ENCODE measurements at places on chromosomes 4 and X.

DNA sequence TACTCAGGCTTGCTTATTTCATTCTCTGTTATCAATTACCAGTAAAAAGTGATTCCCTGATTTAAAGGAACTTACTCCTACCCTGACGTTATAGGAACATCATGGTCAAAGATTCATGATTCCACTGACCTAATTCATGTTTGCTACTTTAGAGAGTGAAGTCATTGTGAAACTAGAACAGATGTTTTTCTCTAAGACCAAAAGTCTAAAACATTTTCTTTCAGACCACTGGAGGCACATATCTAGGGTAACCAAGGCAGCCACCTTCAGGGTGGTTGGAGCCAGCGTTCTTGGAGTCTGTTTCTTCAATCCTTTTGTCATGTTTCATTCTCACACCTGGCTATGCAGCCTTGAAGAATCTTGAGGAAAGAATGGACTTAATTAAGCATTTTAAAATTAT is 77.8 kb downstream of the GALNTL6 start:
- DNase-seq = no peak

DNA sequence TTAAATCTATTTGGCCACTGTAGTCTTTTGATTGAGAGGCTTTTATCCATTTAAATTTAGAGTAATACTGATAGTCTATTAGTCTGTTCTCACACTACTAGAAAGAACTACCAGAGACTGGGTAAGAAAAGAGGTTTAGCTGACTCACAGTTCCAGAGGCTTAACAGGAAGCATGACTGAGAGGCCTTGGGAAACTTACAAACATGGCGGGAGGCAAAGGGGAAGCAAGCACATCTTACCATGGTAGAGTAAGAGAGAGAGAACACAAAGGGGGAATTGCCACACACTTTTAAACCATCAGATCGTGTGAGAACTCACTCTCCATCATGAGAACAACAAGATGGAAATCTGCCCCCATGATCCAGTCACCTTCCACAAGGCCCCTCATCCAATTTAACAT is 410.9 kb downstream of the PDGFC start:
- no peak for DNase-seq

- DNase-seq = no peak
Observed at GRCh38 chr4:33062155-33062806, 2342.1 kb downstream of the PCDH7 start.

DNA sequence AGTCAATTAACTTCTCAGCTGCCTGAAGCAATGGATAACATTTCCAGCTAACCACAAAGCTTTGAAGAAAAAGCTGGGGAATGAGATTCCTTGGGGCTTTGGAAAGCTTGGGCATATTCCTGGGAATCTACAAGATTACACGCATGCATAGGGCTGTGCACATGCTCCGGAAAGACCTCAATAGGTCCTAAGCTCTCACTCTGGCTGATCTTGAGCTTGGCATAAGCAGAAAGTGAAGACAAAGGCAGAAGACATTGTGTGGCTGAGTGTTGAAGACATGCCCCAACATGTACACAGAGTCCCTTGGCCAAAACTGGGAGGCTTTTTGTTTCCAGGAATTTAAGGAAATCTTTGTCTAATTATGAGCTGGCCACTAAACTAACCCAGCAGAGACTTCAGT is 31.2 kb downstream of the ATG4A start:
- peak; percentile 41 for DNase-seq

DNA sequence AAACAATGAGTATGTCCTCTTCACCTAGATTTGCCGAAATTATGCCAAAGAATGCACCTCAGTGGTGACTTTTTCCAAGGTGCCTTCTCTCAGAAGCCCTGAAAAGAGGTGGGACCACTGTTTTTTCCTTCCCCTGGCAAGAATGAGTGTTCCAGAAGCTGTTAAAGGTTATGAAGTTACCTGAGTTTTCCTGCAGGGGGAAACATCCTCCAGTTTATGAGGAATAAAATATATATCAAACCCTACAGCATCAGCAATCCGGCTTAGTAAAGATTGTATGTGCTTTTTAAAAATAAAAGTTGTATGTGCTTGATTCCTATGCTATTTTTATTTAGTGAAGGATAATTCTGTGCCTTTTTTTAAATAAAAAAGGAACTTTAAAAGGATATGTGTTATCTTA is 73.3 kb downstream of the RBM46 start:
- DNase-seq = no peak

All from endothelial cell of umbilical vein (primary cell).